CD4-positive, alpha-beta T cell treated with Interferon alpha-2 for 1 hour (primary cell): ENCODE measurements at places on chromosomes 16 and 17.

GRCh38 chr16:81505011-81505661, 60.5 kb downstream of the CMIP start:
- peak; percentile 53 for DNase-seq

GRCh38 chr17:74274709-74275340, 791 bp downstream of the DNAI2 start:
- DNase-seq, result no peak

DNA sequence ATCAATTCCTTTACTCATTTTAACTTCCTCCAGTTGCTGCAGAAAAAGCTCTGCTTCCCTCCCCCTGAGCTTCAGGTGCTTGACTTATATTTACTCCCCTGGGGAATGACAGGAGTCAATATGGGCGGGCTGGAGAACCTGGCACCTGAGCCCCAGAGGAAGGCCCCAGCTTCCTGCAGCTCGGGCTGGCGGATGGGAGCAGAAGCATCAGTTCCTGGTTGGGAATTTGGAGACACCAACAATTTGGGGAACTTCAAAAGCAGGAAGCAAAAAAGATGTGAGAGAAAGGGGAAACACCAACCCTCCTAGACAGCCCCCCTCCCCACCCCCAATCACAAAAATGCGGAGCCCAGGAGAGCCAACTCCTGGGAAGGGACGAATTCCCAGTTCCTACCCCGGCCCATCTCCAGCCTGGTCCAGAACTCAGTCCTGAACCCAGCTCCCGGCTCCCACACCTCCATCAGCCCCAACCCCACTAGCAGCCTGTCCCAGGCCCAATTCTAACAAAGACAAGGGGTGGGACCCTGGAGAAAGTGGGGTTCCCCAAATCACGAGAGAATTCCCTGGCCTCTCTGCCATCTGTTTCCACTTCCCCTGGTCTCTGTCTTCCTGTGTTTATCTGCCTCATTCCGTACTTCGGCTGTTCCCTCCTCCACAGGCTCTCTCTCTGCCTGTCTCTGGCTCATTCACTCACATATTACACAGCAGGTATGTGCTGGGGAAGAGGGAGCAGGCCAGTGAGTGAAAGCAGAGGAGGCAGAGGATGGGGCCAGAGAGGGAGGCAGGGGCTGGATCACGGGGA, 16.2 kb upstream of the ASGR2 start:
- DNase-seq, result peak; percentile 22

DNA sequence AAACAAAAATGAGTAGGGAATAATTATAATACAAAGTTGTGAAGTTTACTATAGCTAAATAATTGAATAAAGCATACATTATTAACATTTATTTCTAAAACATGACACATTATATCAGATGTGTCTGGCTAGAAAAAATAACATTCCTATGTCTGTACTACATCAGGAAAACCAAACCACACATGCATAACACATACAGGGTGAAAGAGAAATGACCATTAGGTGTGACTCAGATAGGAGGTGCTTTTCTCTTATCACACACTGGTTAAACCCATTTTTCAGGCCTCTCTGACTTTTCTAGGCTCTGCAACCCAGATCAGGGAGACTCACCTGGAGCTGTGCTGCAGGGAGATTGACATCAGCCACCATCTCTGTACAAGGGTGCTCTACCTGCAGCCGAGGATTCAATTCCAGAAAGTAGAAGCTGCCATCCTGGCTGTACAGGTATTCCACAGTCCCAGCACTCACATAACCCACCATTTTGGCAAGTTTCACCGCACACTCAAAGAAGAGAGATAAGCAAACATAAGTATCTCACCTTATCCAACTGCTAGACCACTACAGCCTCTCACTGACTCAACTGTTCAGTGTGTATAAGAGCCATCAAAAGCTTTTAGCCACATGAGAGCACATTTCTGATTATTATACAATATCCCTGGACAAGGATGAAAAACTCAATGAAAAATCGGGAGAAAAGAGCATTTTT, 116.6 kb upstream of the C17orf78 start:
- no peak for DNase-seq

- DNase-seq, result no peak
Measured at GRCh38 chr17:41416479-41416878, 7.9 kb downstream of the KRT37 start.

DNA sequence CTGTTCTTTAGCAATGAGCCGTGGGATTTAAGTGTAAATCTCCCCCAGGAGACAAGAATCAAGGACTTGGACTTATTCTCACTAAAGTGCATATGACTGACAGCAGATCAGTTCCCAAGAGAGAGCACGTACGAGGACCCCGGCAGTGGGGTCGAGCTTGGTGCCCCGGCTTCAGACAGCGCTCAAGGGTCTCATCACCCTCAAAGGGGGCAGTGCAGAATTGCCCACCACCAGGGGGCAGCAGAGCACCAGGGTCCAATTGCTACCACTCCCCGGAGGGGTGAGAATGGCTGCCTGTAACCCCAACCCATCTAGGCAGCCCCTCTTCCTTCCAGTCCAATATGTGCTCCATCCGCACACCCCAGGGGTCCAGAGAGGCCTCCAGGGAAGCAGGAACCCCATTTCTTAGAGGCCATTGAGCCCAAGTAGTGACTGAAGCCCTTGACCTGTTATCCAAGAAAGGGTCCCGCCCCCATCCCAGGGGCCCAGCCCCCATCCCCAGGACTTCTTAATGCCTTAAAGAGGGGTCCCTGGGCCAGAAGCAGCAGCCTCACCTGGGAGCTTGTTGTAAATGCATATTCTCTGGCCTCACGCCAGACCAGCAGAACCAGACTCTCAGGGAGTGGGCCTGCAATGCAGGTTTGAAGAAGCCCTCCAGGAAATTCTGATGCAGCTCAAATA, 86.1 kb downstream of the ZDHHC7 start:
- DNase-seq, result peak; percentile 37

DNA sequence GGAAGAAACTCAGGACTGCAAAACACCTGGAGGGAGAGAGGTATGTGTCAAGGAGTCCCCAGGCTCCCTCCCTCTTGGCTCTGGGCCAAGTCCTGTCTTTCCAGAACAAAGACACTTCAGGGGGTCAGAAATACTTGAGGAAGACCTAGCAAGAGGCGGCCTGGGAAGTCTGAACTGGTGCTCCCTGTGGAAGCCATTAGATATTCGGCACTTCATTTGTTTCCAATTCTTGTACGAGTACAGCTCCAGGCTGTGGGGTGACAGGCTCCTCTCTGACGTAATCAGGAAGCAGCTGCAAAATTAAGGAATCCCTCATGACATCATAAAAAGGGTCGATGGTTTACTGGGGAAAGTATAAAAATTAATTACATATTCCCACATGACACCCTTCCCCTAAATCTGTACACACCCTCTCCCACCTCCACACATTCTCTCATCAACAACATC, 108.7 kb downstream of the SMG6 start:
- DNase-seq, result no peak

DNA sequence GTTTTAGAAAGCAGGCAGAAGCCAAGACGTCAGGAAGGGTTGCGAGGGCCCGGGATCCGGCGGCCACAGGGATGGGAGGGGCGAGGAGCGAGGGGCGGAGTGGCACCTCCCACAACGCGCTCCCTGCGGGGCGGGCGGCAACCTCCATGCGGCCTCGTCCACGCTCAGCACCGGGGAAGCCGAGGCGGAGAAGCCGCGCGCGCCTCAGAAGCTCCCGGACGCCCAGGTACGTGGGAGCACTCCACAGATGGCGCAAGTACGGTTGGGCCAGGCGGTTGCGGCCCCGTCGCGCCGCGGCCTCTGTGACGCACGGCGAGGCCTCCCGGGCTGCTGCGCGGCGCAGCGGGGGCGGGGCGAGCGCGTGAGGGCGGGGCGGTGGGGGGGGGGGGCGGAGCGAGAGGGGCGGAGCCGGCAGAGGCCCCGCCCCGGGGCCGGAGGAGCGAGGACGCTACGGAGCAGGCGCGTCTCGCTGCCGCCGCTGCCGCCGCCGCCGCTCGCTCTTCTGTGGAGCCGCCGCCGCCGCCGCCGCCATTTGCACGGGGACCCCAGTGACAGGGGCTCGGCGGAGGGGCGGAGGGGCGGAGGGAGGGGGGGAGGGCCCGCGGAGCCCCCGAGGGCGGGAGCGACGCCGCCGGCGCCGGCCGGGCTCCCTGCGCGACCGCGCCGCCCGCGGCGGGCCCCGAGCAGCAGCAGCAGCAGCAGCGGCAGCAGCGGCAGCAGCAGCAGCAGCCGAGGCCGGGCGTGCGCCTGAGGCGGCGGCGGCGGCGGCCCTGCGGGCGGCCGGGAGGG, at the start of gene TENT4B:
Gene TENT4B (plus strand): TSS at position 500 of the 789 bp plus-strand sequence. CDS start 316 bp downstream, outside the sequence.
- DNase-seq, result peak; percentile 93
